ENCODE measurements at places on chromosomes 5 and 9.

DNA sequence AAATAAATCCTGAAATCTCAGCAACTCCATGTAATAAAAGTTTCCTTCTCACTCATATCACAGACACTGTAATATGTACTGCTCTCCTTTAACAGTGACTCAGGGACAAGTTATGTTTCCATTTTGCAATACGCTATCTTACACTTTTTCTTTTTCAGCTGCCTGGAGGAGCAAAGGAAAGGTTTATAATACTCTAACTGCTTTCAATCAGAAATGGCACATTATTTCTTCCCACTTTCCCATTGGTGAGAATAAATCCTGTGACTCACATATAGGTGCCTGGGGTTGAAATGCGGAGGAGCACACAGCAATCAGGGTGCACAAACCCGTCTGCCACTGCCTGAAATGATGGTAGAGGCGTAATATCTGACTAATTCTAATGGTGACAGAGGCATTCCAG is 186.6 kb downstream of the HINT1 start:
- peak; percentile 46 for DNase-seq

DNA sequence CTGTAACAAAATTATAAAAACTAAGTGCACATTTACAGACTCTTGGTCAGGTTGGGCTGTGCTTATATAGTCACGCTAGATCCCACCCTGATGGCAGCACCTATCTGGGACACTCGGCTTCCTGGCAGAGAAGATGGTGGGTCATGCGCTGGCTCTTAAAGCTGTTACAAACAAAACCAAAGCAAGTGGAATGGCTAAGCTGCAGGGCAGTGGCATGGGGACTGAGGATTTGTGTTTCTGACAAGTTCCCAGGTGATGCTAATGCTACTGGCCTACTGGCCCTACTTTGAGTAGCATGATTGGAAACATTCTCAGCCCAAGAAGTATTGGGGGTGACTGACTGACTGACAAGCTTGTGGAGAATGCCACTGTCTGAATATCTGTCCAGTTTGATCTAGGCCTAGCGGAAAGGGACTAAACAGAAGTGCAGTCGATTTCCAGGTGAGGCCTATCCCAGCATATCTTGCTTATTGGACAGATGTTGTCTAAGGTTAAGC is 8.3 kb downstream of the BTF3 start:
- no peak for DNase-seq

- no peak for DNase-seq
These were observed 406.0 kb downstream of the HINT1 start for GRCh38 chr5:130759061-130759460.

- no peak for DNase-seq
These were observed 102.2 kb downstream of the MAP1B start for GRCh38 chr5:72209147-72210115.

GRCh38 chr5:16592255-16592654 is 24.5 kb downstream of the RETREG1 start:
- no peak for DNase-seq

- DNase-seq: no peak
These were observed 115.2 kb downstream of the JAKMIP2 start for GRCh38 chr5:147667363-147667762.

GRCh38 chr5:61200582-61201155 is 38.4 kb upstream of the SMIM15 start:
- DNase-seq: no peak

- DNase-seq: no peak
These were observed 104.3 kb upstream of the PHYKPL start for GRCh38 chr5:178336889-178337288.

DNA sequence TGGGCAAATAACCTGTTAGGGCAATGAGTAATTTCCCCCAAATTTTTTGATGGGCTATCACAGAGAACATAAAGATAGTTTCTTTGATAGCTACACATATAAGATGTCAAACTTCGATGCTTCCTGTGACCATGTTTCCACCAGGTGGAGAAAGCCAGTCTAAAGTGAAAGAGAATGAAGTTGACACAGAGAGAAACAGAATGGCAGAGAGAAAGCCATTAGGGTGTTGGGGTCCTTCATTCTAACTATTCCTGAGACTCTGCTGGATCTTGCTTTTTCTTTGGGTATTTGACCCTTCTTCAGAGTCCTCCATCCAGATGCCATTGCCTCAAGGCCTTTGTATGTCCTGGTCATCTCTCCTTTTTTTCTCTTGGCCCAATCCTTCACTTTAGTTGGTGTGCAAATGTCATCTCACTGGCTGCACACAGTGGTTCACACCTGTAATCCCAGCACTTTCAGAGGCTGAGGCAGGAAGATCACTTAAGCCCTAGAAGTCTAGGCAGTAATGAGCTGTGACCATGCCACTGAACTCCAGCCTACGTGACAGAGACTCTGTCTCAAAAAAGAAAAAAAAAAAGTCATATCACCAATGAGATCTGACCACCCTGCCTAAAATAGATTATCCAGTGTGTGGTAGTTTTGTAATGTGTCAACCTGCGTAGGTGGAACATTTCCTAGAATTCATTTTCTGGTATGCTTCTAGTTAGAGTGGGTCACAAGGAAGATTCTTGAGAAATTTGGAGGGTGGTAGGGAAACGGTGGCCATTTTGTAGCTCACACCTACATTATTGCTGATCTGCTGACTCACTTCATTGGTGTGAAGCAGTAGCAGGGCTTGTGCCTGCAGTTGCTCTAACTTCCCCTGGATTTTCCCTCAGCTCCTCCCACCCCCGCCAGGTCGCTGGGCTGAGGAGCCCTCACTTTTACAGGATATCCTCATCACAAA is 20.8 kb upstream of the KIF2A start:
- DNase-seq: no peak

GRCh38 chr5:172951371-172952033 is 7.7 kb upstream of the RPL26L1 start:
- DNase-seq: no peak

GRCh38 chr5:146402949-146403348 is 44.2 kb upstream of the TCERG1 start:
- DNase-seq: no peak

DNA sequence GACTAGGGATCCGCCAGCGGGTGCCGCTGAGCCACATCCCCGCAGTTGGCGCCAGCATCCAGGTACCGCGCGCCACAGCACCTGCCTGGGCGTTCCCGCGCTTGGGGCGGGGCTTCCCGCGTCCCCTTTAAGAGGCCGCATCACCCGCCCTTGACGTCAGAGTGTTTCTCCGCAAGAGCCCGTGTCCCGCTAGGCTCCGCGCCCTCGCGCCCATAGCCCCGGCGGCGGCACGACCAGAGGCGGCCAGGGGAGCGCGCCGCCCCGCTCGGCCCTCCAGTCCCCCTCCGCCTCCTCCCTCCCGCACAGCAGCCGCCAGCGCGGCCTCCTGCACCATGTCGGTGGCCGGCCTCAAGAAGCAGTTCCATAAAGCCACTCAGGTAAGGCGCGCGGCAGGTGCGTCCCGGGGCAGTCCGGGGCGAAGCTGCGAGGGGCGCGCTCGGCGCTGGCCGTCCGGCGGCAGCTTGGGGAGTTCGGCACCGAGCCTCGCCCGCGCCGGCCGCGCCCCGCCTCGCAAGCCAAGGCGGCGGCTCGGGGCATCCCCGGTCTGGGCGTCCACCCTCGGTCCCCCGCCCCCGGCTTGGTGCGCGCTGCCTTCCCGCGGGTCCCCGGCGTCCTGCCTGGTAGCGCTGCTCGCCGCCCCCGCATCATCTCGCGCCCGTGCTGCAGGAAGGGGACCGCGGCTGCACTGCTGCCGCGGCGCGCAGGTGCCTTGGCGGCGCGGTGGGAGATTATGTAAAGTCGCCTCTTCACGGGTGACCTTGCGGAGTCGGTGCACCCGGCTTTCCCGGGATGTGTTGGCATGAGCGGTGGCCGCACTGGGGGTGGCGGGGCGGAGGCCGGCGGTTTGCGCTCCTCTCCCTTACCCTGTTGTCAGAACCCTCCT is at the start of gene SH3GL2:
SH3GL2 (plus strand) TSS at position 156 of the 883 bp plus-strand sequence.
- peak; percentile 15 for DNase-seq

GRCh38 chr5:1490376-1490775 is 33.4 kb downstream of the LPCAT1 start:
- no peak for DNase-seq

All from fibroblast of mammary gland (primary cell).